Stimulated activated CD4-positive, alpha-beta T cell treated with anti-CD3 and anti-CD28 coated beads, Interleukin-12 subunit alpha, Interleukin-12 subunit beta, amount 100 ng/mL, for 48 hours (primary cell): ENCODE measurements at places on chromosomes 7 and 10.

- no peak for DNase-seq
Measured at GRCh38 chr10:86294346-86295265, 72.0 kb downstream of the GRID1 start.

DNA sequence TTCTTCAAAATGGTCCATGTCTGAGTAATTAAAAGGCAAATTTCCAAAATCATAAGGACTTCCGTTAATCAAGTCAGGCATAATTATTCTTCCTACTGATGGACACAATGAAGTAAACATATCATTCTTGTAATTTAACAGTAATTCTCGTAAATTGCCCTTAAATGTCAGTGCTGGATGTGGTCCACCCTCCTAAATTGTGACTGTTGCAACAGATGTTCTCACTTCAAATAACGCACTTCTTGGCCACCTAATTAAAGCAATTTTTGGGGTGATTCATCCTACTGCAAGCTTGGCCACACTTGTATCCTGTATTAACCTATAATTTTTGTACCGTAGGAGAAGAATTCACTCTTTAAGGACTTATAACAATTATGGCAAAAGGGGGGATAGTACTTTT lies 1.9 kb downstream of the COL1A2 start:
- no peak for DNase-seq

DNA sequence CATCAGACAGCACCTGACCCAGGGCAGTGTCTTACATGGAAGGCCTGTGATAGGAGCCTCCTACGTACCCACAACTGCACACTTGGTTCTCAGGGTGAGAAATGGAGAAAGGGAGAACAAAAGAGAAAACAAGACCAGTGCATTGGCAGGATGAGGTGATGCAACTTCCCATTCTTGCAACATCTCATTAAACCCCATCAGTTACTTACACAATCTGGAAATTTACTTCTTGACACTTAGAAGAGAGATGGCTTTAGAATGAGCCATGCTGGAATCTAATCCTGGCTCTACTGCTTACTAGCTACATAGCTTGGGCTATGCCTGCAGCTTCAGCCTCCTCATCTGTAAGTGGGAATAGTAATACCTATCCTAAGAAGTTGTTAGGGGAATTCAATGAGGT lies 391.7 kb downstream of the KCNMA1 start:
- DNase-seq: no peak

DNA sequence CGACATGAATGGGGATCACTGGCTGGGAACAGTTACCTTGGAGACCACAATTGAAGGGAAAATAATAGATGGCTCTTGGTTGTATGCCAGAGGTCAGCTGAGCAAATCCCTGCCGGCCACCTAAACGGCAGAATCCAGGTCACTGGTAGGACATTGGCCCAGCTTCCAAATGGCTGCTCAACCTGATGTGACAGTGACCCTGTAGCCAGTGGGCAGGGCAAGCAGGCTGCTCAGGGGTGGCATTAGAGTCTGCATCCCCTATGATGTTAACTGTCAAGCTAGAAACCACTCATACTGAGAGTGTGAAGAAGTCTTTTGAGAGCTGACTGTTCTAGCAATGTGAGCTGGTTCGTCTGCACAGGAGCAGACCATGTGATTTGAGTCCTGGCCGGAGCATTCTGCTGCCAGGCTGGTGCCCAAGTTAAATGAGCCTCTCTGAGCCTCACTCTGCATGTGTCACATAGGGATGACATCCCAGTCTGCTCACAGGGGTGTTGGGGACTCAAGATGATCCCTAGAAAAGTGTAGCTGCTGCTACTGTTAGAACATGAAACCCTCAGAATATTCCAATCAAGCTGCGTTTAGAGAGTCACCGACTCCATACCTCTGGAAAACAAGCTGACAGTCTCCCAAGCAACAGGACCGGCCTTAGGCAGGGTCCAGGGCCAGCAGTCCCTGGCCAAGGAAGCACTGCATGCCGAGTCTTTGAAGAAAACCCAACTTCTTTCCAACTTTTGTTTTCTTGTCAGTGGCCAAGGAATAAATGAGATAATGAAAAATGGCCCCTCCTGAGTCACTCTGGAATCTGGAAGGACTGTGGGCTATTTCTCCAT lies 69.7 kb downstream of the VWA2 start:
- DNase-seq: no peak
